ENCODE measurements at places on chromosomes 2 and 18. TPM values are rescaled to one million over a fixed set of nuclear protein-coding genes. Genes with fewer than 3 reads are reported as not detected.

Gene UGT1A3
- total RNA-seq: not detected

Gene APLF
- 1.9 TPM for total RNA-seq

- no peaks in the 10 kb centered on the region for H3K27me3 ChIP-seq
- H3K36me3 ChIP-seq: no peaks in the 10 kb centered on the region
- no peak for DNase-seq
- no peaks in the 10 kb centered on the region for H3K4me1 ChIP-seq
Observed at GRCh38 chr2:71275939-71276310, 49.0 kb upstream of the PAIP2B start.

Gene MOB1A
- 226 TPM for total RNA-seq

- H3K36me3 ChIP-seq: no peaks in the 10 kb centered on the region
- no peak overlapping the region for H3K27ac ChIP-seq
- H3K4me1 ChIP-seq: no peaks in the 10 kb centered on the region
- H3K27me3 ChIP-seq: no peaks in the 10 kb centered on the region
Observed at GRCh38 chr18:41353777-41354528, 601.1 kb upstream of the PIK3C3 start.

DNA sequence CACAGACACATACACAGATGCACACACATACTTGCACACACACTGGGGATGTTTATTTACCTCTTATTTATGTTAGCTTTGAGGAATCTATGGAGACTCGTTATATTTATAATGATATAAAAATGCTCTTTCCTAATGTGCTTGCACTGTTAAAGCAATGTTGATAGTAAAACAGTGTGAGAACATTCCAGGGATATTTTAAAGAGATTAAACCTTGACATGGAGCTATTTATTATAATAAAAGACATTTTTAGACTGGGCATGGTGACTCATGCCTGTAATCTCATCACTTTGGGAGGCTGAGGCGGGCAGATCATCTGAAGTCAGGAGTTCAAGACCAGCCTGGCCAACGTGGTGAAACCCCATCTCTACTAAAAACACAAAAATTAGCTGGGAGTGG lies 557.3 kb upstream of the ZNF804A start:
- H3K4me1 ChIP-seq: no peaks in the 10 kb centered on the region
- DNase-seq: no peak

Gene C2orf80
- total RNA-seq: not detected

Gene RPL31
- total RNA-seq: 1,730 TPM

GRCh38 chr2:174784909-174785308 lies 20.6 kb upstream of the CHRNA1 start:
- no peak overlapping the region for H3K4me3 ChIP-seq
- DNase-seq: no peak
- no peak overlapping the region for H3K27ac ChIP-seq
- H3K27me3 ChIP-seq: no peaks in the 10 kb centered on the region
- H3K4me1 ChIP-seq: no peaks in the 10 kb centered on the region

Gene TPGS2
- 87.1 TPM for total RNA-seq

DNA sequence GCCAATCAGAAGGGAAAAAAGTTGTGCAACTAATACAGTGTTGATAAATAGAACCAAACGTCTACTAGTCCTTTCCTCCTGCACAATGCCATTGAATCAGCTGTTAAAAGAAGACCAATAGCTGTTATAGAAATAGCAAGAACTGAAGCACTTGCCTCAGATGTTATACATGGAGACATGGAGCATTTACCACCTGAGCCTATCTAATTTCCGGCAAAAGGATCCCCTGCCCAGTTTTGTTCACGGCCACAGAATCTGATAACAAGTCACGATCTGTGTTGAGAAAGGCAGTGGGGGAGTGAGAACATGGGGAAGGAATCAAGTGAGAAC lies 285.4 kb downstream of the ZEB2 start:
- H3K4me1 ChIP-seq: peaks cover 30% of the 10 kb centered on the region
- no peak for DNase-seq
- H3K36me3 ChIP-seq: no peaks in the 10 kb centered on the region
- no peak overlapping the region for H3K4me3 ChIP-seq
- H3K27ac ChIP-seq: no peak overlapping the region

GRCh38 chr2:194819367-194819766 lies 837.7 kb upstream of the SLC39A10 start:
- H3K27ac ChIP-seq: no peak overlapping the region
- no peak overlapping the region for H3K4me3 ChIP-seq
- H3K36me3 ChIP-seq: no peaks in the 10 kb centered on the region
- H3K4me1 ChIP-seq: no peaks in the 10 kb centered on the region
- H3K27me3 ChIP-seq: no peaks in the 10 kb centered on the region

DNA sequence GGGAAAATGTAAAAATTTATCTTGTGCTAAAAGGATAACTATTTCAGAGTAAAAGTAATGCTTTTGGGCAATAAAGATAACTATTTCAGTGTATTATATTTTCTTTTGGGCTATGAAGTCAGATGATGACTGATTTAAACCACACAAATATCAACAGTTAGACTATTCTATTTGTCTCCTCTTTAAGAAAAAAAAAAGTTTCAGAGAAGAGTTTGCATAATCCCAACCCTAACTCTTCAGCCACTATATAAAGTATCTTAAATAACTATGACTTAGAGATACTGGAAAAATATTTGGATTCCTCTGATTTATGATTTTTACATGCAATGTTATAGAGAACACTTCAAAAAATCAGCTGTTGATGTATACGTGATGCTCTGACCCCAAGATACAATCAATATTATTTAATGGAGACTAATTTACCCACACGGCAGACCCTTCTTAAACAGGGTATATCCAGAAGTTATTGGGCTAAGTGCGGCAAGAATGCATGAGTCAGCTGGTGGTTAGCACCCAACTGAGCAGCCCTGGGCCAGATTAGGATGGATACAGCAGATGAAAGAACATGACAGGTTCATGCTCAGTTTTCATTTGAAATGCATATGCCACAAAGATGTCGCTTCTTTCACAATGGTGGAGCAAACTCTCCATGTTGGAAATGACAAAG lies 279.0 kb downstream of the AFF3 start:
- peaks cover 1% of the 10 kb centered on the region for H3K27me3 ChIP-seq
- no peak overlapping the region for H3K4me3 ChIP-seq
- no peak for DNase-seq
- no peaks in the 10 kb centered on the region for H3K36me3 ChIP-seq
- H3K4me1 ChIP-seq: peaks cover 6% of the 10 kb centered on the region

DNA sequence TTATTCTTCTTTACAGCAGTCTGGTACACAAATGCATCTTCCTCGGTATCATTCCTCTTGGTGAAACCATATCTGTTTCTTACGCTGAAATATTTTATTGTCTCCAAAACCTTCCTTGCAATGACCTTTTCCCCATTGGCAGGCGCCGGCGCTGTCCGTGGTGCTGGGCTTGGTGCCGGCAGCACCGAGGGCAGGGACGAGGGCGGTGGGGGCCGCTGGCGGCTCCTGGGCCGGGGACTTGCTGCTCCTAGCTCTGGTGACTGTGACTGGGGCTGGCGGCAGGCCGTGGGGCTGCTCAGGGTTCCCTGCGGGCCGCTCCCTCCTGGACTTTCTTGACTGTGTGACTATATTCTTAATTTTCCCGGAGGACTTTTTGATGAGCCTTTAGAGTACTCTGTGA lies 72.5 kb downstream of the GPR39 start:
- no peak overlapping the region for H3K4me3 ChIP-seq
- no peaks in the 10 kb centered on the region for H3K4me1 ChIP-seq

Gene SERPINB13
- total RNA-seq: not detected

Gene STPG4
- not detected for total RNA-seq

GRCh38 chr2:128439791-128440665 lies 121.4 kb upstream of the HS6ST1 start:
- H3K4me3 ChIP-seq: no peak overlapping the region
- H3K36me3 ChIP-seq: no peaks in the 10 kb centered on the region
- no peaks in the 10 kb centered on the region for H3K4me1 ChIP-seq
- no peaks in the 10 kb centered on the region for H3K27me3 ChIP-seq
- H3K27ac ChIP-seq: no peak overlapping the region
- DNase-seq: no peak

DNA sequence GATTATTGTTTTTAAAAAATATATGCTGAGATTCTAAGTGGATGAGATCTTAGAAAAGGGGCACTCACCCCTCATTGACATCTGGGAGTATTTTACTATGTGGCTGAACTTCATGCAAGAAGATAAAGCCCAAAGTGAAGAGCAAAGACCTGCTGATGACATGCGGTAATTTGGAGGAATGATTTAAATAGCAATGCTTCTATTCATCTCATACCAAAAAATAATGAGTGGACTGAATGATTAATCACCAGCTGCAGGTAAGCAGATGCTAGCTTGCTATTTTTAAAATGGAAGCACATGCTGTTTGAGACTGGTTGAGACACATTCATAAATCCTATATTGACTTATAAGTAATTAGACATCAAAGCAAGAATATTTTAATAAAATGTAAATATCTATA lies 12.7 kb upstream of the CDK15 start:
- no peak overlapping the region for H3K4me3 ChIP-seq
- H3K4me1 ChIP-seq: no peaks in the 10 kb centered on the region
- no peak for DNase-seq
- no peaks in the 10 kb centered on the region for H3K36me3 ChIP-seq
- no peaks in the 10 kb centered on the region for H3K27me3 ChIP-seq

Gene ICOS
- total RNA-seq: 1.0 TPM

GRCh38 chr18:51020536-51020935 lies 9.5 kb upstream of the SMAD4 start:
- H3K36me3 ChIP-seq: no peaks in the 10 kb centered on the region
- DNase-seq: no peak
- no peaks in the 10 kb centered on the region for H3K27me3 ChIP-seq
- no peak overlapping the region for H3K27ac ChIP-seq
- no peak overlapping the region for H3K4me3 ChIP-seq
- H3K4me1 ChIP-seq: no peaks in the 10 kb centered on the region

Gene CLIP4
- total RNA-seq: 19.0 TPM

- no peak for DNase-seq
- H3K4me1 ChIP-seq: no peaks in the 10 kb centered on the region
- no peak overlapping the region for H3K27ac ChIP-seq
- peaks cover 2% of the 10 kb centered on the region for H3K27me3 ChIP-seq
- no peak overlapping the region for H3K4me3 ChIP-seq
- H3K36me3 ChIP-seq: no peaks in the 10 kb centered on the region
Observed at GRCh38 chr18:11388755-11389680, 220.4 kb upstream of the SLC35G4 start.

DNA sequence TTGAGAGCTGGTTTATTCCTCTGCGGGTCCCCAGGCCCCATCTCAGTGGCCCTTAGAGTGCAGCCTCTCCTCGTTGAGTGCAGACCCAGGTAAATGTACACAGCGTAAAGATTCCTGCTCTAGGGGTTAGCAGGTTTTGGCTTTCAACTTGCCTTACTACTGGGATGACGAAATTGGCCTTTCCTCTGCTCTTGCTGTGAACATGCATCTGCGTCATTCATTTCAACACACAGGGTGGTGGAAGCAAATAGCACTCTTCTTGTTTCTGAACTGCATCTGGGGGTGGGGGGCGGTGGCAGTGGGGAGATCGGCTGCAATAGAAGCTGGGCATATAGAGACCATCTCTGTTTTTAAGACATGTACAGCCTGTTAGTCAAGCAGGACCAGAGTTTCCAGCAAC lies 16.5 kb upstream of the SLC16A14 start:
- DNase-seq: no peak
- H3K36me3 ChIP-seq: no peaks in the 10 kb centered on the region
- no peak overlapping the region for H3K27ac ChIP-seq
- no peaks in the 10 kb centered on the region for H3K4me1 ChIP-seq
- H3K27me3 ChIP-seq: no peaks in the 10 kb centered on the region

DNA sequence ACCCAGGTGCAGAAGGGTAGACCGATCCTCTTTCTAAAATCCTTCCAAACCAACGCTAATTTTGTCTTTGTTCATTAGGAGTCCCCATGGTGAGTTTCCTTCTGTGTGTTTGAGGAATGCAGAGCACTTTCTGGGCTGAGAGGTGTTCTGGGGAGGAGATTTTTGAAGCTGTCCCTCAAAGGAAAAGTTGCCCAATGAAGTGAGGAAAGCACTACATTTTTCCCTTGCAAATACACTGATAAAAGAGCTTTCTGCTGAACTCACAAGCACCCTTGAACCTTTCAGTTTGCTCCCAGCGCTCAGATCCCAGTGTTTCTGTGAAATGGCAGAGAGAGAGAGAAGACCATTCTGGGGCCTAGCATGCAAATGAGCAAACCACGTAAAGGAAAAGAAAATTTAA lies 299.6 kb upstream of the FANCL start:
- H3K4me3 ChIP-seq: no peak overlapping the region
- H3K36me3 ChIP-seq: no peaks in the 10 kb centered on the region
- H3K27ac ChIP-seq: no peak overlapping the region
- H3K27me3 ChIP-seq: no peaks in the 10 kb centered on the region
- H3K4me1 ChIP-seq: no peaks in the 10 kb centered on the region
- DNase-seq: no peak

DNA sequence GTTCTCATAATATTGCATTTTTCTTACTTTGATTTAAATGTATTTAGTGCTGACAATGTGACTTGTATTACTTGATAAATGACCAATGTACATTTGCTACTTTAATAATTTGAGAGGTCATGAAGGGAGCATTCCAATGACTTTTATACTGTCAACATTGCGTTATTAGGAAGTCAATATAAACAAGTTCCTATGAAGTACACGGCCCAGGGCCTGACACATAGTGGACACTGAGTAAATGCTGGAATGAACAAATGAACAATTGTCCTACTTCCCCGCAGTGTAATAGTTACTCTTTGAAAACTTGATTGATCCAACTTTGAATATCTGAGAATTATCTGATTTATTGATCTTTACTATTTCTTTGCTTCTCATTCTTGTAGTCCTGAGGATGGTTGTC lies 47.3 kb downstream of the PKP4 start:
- H3K27ac ChIP-seq: no peak overlapping the region
- no peaks in the 10 kb centered on the region for H3K27me3 ChIP-seq
- H3K36me3 ChIP-seq: no peaks in the 10 kb centered on the region
- DNase-seq: no peak
- no peak overlapping the region for H3K4me3 ChIP-seq
- H3K4me1 ChIP-seq: no peaks in the 10 kb centered on the region

GRCh38 chr2:206212673-206213513 lies 53.2 kb downstream of the EEF1B2 start:
- H3K27me3 ChIP-seq: no peaks in the 10 kb centered on the region
- H3K36me3 ChIP-seq: no peaks in the 10 kb centered on the region
- no peak overlapping the region for H3K4me3 ChIP-seq
- no peaks in the 10 kb centered on the region for H3K4me1 ChIP-seq

Measured in GM12878 (cell line).